Chondrocyte (in vitro differentiated cells): ENCODE measurements at places on chromosomes 6 and 20. TPM values are rescaled to one million over a fixed set of nuclear protein-coding genes. Genes with fewer than 3 reads are reported as not detected.
A peak's percentile ranks its signal among the peaks of the same experiment; 100 is the strongest.

ARHGAP18 gene
- total RNA-seq, result 8.0 to 14.0 TPM (median 10.3 TPM) in 3 replicates

FUT9 gene
- not detected in 3 replicates for total RNA-seq

POU5F1 gene
- 1.2 to 1.6 TPM in 2 of 3 replicates, not detected in the other for total RNA-seq

- DNase-seq, result no peak
Observed at GRCh38 chr6:72642435-72642834, 20.6 kb downstream of the KCNQ5 start.

- DNase-seq, result no peak
Observed at GRCh38 chr6:113458368-113459010, 398.7 kb upstream of the MARCKS start.

DNA sequence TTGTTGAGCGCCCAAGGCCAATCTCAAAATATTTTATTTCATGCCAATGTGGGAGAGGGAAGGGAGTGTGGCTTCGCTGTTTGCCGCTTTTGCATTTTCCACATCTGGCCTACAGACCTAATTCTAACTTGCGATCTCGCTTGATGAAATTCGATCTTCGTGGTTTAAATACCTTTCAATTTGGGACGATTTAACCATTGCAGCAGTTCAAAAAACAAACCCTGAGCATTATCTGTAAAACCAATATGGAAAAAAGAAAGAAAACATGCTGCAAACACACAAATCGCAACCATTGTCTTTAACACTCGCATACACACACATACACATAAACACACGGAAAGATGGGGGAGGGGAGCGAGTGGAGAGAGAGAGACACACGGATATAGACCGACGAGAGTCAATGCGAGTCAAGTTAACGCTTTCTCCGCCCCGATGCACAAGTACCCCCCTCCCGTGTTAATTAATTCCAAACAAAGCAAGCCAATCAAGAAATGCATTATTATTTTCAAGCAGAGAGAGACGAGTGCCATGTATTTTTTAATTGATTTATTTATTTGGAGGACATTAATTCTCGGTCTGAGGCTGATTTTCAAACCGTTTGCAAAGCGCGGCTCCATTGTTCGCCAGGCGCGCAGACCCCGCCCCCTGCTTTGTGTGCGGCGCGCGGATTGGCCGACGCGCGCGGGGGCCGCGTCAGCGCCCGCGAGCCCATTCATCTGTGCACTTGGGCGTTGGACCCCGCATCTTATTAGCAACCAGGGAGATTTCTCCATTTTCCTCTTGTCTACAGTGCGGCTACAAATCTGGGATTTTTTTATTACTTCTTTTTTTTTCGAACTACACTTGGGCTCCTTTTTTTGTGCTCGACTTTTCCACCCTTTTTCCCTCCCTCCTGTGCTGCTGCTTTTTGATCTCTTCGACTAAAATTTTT, at the start of gene MARCKS:
Gene MARCKS, plus strand, starts transcription at position 721 of the 931 bp plus-strand sequence. CDS start 401 bp downstream, outside the sequence.
- DNase-seq, result no peak

DNA sequence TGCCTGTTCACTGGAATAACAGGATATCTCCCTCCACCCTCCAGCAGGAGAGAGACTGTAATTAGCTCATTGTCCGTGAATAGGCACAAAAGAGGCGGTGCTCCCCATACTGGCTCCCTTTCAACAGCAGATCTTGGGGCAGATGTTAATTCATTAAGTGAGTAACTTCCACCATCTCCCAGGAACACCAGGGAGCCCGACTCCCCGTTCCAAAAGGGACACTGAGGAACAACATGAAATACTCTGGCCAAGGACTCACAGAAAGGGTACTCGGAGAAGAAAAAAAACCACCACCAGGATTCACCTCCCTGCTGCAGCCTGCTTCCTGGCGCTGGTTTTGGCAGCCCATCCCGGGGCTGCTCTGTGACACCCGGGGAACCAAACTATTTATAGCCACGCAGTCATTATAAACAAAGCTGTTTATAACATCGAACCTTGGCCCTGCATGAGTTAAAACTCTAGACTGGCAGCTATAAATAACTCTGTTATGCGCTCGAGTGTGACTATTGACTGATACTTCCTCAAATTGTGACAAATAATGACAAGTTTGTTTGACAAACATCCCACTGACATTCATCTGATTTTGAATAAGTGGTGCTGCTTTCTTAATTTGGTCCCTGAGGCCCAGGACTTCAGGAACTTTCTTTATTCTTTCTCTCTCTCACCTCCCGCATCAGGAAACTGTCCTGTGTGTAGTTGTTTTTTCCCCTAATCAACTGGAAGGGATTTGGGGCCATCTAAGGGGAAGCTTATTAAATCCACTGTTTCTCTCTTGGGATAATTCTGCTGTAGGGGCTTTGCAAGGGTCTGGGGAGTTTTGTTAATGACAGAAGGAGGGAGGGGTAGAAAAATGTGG, 521.6 kb downstream of the CD83 start:
- DNase-seq, result no peak

DNA sequence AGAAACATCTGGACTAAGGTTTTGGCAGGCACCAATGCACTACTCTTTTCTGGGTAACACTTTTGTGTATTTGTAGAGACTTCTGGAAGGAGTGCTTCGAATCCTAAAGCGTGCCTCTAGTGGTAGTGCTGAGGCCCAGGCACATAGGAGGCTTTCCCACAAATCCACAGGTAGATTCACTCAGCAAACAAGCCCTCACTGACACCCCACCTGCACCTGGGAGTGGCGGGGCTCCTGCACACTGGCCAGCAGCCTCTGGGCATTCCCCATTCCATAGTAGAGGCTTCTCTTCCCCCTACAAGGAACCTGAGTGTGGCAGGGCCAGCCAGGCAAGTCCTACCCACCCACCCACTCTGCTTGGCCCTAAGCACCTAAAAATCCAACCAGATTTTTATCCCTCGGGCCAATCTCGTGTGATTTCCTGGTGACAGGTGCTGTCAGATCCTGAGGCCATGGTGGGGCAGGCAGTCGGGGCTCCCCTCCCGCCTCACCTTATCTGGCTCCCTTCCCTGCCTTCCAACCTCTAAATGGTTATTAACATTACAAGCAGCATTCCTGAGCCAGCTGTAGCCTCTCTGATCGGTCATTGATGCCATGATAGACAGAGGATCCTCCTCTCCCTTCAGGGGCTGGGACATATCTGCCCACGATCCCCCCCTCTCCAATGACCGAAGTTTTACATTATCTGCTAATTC, 82.4 kb downstream of the SLC2A10 start:
- peak; percentile 39 for DNase-seq

DNA sequence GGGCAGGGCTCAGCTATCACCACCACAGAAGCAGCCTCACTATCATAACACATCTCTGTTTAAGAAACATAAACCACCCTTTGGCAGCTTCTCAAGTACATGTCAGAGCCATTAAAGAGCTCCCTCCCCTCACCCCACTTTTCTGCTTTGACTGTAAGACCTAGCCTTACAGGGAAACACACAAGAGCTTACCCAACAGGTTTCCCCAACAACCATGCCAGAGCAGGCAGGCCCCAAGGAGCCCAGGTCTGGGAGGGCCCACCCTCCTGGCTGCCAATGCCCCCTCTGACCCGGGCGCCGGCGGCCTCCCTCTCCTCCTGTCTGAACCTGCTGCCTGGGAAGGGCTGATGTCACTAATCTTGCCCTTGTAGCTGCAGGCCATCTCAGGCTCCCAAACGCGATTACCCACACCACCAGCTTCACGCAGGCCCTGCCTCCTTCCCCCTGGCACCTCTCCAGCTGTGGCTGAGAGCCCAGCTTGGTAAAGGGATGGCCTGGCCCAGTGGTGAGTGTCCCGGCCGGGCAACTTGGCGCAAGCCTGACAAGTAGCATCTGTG, 402.0 kb downstream of the MAFB start:
- peak; percentile 90 for DNase-seq

LAMA4 gene
- total RNA-seq, result 55.2 to 115 TPM (median 102 TPM) in 3 replicates

SPATA25 gene
- 0.49 to 1.4 TPM (median 1.2 TPM) in 3 replicates for total RNA-seq
